ENCODE measurements at places on chromosomes 4 and X.

- no peak overlapping the region for H3K27ac ChIP-seq
- no peak overlapping the region for H3K4me3 ChIP-seq
- H3K27me3 ChIP-seq: no peaks in the 10 kb centered on the region
- no peak for DNase-seq
- no peaks in the 10 kb centered on the region for H3K4me1 ChIP-seq
These were observed 9.6 kb upstream of the GRSF1 start for GRCh38 chr4:70849291-70849690.

GRCh38 chr4:11427121-11427996, 1.3 kb downstream of the HS3ST1 start:
- H3K4me3 ChIP-seq: peak overlapping the region; percentile 80
- no peak overlapping the region for H3K27ac ChIP-seq
- peaks cover 7% of the 10 kb centered on the region for H3K4me1 ChIP-seq
- peaks cover 25% of the 10 kb centered on the region for H3K27me3 ChIP-seq

DNA sequence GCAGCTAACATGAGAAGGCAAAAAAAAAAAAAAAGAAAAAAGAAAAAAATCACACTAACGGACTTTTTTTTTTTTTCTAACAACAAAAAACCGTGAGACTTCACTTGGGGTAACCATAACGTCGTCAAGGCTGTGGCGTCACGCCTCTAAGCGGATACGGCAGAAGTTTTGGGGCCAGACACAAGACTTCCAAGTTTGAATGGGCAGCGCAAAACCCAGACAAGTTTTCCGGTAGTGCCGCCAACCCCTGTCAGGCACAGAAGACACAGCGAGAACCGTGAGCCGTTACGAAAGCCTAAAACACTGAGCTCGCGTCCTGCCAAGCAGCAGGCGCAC, 556 bp upstream of the SMARCA5 start:
- H3K4me1 ChIP-seq: peaks cover 7% of the 10 kb centered on the region
- H3K4me3 ChIP-seq: peak overlapping the region; percentile 93
- no peak for DNase-seq

DNA sequence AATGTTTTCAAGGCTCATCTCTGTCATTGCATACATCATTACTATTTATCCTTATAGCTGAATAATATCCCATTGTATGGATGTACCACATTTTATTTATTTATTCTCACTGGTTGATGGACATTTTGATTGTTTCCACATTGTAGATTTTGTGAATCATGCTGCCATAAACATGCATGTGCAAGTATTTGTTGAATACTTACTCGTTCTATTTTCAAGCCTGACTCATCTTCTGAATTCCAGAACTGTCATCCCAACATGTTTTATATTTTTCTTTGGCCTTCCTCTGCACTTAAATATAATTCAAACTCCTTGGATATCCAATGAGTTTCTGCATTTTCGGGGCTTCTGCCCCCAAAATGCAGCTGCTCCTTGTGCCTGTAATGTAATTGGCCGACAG, 77.6 kb downstream of the MXRA5 start:
- no peaks in the 10 kb centered on the region for H3K36me3 ChIP-seq
- no peaks in the 10 kb centered on the region for H3K27me3 ChIP-seq
- H3K4me3 ChIP-seq: no peak overlapping the region
- H3K27ac ChIP-seq: no peak overlapping the region
- H3K4me1 ChIP-seq: peaks cover 19% of the 10 kb centered on the region
